ENCODE measurements at places on chromosomes 1 and 21. TPM values are rescaled to one million over a fixed set of nuclear protein-coding genes. Genes with fewer than 3 reads are reported as not detected.
A peak's percentile ranks its signal among the peaks of the same experiment; 100 is the strongest.

- H3K27ac ChIP-seq, result peak overlapping the region; percentile 76
- H3K4me1 ChIP-seq, result peaks cover 22% of the 10 kb centered on the region
- no peak for DNase-seq
- no peaks in the 10 kb centered on the region for H3K36me3 ChIP-seq
- no peaks in the 10 kb centered on the region for H3K27me3 ChIP-seq
These were observed 52.7 kb upstream of the WASF2 start for GRCh38 chr1:27542463-27543273.

GRCh38 chr1:213984387-213985208 is 3.2 kb upstream of the PROX1 start:
- H3K4me1 ChIP-seq, result peaks cover 59% of the 10 kb centered on the region
- H3K4me3 ChIP-seq, result peak overlapping the region; percentile 80
- no peaks in the 10 kb centered on the region for H3K36me3 ChIP-seq
- no peak overlapping the region for H3K27ac ChIP-seq
- DNase-seq, result peak; percentile 86

GRCh38 chr1:86957221-86957620 is 42.8 kb downstream of the HS2ST1 start:
- no peaks in the 10 kb centered on the region for H3K36me3 ChIP-seq
- H3K4me1 ChIP-seq, result no peaks in the 10 kb centered on the region
- no peaks in the 10 kb centered on the region for H3K27me3 ChIP-seq
- no peak for DNase-seq

DNA sequence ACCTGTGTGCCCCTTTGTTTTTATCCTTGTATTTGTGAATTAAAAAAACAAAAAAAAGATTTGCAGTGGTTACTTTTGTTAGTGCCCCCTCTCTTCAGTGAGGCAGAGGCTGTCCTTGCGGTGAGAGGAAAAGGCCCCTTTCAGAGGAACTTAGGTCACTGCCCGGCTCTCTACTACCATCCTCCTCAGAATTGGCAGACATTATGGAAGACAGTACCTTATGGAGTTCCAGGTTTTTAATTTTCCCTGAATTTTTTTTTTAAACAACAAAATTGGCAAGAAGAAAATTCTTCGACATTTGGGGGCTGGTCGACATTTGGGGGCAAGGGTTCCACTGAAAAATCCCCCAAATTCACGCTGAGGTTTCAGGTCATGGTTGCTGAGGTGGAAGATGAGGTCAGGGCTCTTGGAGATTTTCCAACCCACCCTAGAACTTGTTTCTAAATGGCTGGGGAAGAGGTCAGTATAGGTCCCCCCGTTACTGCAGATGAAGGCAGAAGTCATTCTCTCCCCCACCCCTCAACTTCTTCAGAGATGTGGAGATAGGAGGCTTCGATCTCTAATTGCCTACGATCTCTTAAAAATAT is 5.3 kb downstream of the RXFP4 start:
- peak overlapping the region; percentile 80 for H3K27ac ChIP-seq
- peaks cover 29% of the 10 kb centered on the region for H3K36me3 ChIP-seq
- no peak for DNase-seq

DNA sequence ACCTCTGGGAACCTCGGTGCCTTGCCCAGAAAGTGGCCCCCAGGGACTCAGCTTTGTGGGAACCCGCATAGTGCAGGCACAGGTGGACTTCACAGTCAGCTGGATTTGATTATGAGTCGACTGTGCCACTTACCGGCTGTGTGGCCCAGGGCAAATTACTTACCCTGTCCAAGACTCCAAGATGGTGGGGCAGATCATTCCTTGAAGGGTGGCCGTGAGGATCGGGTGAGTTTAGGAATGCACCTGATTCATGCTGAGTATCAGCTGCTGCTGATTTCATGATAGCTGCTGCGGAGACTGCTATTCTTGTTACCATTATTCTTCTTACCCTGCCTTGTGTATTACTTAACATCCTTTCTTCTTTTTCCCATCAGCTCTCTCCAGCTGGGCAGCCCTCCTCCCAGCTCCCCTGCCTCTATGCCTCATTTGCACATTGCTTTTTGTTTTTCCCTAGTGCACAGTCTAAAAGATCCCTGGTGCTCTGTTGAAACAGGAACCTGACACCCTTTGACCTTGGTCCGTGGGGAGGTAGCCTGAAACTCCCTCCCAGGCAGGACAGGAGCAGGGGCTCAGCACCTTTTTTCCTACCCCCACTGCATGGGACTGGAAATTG is 40.5 kb upstream of the FHAD1 start:
- H3K4me1 ChIP-seq, result peaks cover 29% of the 10 kb centered on the region
- H3K36me3 ChIP-seq, result no peaks in the 10 kb centered on the region
- H3K27me3 ChIP-seq, result no peaks in the 10 kb centered on the region

DNA sequence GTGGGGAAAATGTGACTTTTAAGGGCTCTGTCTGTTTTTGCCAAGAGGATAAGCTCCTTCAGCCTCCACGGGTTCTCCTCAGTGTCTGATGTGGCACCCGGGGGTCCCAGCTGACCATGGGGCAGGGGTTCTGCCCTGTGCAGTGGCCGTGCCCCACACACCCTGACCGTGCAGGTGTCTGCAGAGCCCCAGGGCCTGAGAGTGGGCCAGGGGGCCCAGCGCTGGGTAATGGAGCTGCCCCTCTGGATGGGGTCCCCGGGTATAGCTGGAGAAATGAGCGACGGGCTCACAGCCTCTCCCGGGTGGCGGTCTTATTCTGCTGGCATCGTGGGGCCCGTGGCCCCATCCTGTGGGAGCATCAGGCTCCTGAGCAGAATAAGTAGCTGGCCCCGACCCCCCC is 2.9 kb upstream of the PFKL start:
- no peaks in the 10 kb centered on the region for H3K4me1 ChIP-seq
- peaks cover 10% of the 10 kb centered on the region for H3K27me3 ChIP-seq
- no peak overlapping the region for H3K27ac ChIP-seq
- DNase-seq, result no peak
- no peak overlapping the region for H3K4me3 ChIP-seq

- no peak overlapping the region for H3K4me3 ChIP-seq
- no peaks in the 10 kb centered on the region for H3K4me1 ChIP-seq
- no peak overlapping the region for H3K27ac ChIP-seq
These were observed 14.4 kb upstream of the PPP1R15B start for GRCh38 chr1:204426035-204426436.

GRCh38 chr1:168504064-168504837 is 39.5 kb downstream of the XCL2 start:
- H3K36me3 ChIP-seq, result no peaks in the 10 kb centered on the region
- no peaks in the 10 kb centered on the region for H3K27me3 ChIP-seq
- DNase-seq, result no peak
- H3K27ac ChIP-seq, result no peak overlapping the region

DNA sequence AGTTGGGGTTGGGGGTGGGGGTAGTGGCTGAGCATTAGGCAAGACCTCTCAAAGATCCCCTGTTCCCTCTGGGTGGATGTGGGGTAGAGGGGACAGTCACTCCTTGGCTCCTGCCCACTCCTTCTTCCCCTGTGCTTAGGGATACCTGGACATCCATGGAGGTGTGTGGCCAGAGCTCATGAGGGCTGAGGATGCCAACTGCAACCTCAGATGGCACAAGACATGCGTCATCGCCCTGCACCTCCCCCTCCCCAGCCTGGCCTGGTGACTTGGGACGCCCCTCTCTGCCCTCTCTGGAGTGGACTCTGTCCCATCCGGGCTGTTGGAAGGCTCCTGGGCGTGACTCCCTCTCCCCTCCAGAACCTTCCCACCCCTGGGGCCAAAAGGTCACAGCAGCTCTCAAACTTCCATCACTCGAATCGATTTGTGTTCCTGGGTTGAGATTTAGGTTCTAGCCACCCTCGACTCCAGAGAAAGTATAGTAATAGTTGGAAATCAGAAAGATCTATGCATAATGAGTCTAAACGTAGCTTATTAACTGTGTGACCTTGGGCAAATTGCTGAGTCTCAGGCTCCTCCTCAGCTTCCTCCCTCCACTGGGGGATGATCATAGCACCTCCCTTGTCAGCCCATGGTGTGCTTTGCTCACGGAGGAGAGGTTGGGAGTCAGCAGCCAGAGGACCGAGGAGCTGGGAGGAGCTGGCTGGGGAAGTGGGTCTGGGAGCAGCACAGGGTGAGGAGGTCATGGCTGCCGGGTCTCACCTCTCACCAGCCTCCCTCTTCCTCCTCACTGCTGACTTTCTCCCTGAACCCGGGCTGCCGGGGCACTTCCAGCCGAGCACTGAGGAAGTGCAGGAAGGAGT is 2.2 kb upstream of the PTPN7 start:
- no peak for DNase-seq
- H3K4me3 ChIP-seq, result no peak overlapping the region
- no peak overlapping the region for H3K27ac ChIP-seq
- peaks cover 14% of the 10 kb centered on the region for H3K4me1 ChIP-seq
- no peaks in the 10 kb centered on the region for H3K36me3 ChIP-seq

DNA sequence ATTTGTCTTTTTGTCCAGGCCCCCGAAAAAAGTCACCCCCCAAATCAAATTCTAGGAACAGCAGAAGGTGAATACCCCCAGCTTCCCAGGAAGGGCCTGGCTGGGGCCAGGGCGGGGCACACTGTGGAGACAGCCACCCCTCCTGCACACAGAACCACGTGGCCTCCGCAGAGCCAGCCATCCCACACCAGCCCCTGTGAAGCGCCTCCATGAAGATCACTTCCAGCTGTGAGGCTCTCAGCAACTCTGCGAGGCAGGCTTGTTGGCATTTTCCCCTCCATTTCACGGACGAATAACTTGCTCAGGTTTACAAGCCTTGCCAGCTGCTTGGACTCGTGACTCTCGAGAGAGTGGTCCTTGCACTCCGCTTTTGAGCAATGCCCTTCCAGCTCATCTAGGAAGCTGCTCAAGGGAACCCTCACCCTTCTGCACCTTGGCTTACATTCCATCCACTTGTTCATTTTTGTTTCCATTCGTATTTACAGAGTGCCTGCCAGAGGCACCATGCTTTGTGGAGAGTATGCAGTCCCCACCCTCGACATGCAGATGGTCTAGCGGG is 48.2 kb downstream of the SYT6 start:
- H3K36me3 ChIP-seq, result peaks cover 24% of the 10 kb centered on the region
- DNase-seq, result peak; percentile 36
- no peak overlapping the region for H3K27ac ChIP-seq
- H3K4me1 ChIP-seq, result peaks cover 10% of the 10 kb centered on the region
- no peaks in the 10 kb centered on the region for H3K27me3 ChIP-seq
- H3K4me3 ChIP-seq, result no peak overlapping the region

- no peak overlapping the region for H3K27ac ChIP-seq
- H3K27me3 ChIP-seq, result no peaks in the 10 kb centered on the region
- no peaks in the 10 kb centered on the region for H3K4me1 ChIP-seq
- H3K36me3 ChIP-seq, result no peaks in the 10 kb centered on the region
These were observed 459.1 kb downstream of the DPYD start for GRCh38 chr1:97461782-97462181.

GRCh38 chr1:165992533-165992932 is 165.1 kb downstream of the UCK2 start:
- DNase-seq, result no peak
- H3K4me3 ChIP-seq, result no peak overlapping the region
- H3K27ac ChIP-seq, result no peak overlapping the region
- H3K27me3 ChIP-seq, result no peaks in the 10 kb centered on the region

DNA sequence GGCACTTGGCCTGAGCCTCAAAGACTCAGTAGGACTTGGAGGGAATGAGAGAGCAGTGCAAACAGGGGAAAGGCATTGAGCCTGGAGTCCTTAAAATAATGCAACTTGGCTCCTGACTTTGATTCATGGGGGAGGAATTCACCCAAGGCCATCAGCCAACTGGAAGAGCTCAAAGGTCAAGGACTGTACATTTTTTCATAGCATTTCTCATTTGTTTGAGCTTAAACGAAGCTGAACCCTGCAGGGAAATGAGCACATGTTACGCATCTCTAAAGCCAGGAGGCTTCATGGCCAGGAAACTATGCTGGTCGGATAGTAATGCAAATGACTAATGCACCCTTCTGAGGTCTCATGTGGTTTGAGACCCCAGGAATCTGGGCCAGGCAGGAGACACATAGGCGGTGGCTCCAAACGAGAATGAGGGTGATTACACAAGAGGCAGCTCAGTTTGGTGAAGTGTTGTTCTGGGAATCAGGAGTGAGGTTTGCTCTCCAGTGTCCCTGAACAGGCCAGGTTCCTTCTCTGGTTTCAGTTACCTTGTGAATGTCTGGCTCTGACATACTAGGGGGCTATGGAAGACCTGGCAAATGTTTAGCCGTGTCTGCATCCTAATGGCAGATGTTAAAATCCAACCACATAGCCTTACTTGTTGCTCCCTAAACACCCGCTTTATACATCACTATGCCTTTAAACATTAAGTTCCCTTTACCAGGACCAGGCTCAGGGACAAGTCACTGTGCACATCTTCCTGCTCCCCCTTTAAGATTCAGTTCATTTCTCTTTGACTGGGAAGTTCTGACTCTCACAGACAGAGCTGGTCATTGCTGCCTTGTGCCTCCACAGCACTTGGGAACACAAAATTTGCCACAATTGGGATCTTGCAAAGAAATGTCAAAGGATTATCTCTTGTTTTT is 503.9 kb upstream of the USP24 start:
- H3K4me3 ChIP-seq, result no peak overlapping the region
- H3K27me3 ChIP-seq, result no peaks in the 10 kb centered on the region
- peak; percentile 11 for DNase-seq
- H3K4me1 ChIP-seq, result peaks cover 27% of the 10 kb centered on the region

- no peak overlapping the region for H3K27ac ChIP-seq
- no peak for DNase-seq
- H3K4me3 ChIP-seq, result no peak overlapping the region
- no peaks in the 10 kb centered on the region for H3K36me3 ChIP-seq
These were observed 42.0 kb downstream of the STUM start for GRCh38 chr1:226590614-226591013.

DNA sequence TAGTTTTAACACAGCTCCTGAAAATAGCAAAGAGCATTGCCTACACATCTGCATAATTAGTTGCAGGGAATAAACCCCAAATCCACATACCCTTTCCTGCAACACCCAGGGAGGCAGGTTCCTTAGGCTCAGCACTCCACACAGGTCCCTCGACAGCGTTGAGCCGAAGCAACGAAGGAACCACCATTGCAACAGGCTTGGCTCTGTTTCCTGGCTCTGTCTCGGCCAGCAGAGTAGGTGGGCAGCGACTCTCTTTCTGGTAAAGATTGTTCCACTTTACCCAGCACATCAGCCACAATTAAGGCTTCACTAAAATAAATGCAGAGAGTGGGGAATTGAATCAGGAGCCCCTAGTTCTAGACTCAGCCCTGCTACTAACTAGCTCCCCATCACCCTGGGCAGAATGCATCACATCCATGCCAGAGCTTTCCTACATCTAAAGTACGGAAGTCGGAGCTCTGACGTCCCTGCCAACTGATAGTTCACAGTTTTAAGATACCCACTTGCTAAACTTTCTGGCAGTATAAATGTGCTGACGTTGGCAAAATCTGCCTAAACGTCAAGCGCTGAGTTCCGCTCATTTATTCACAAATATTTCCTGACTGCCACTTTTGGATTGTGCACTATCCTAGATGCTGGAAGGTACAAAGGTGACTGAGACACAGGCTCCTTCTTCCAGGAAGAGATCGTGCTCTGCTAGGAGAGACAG is 79.0 kb upstream of the COA6 start:
- no peak overlapping the region for H3K27ac ChIP-seq
- no peaks in the 10 kb centered on the region for H3K4me1 ChIP-seq
- H3K27me3 ChIP-seq, result no peaks in the 10 kb centered on the region
- H3K36me3 ChIP-seq, result no peaks in the 10 kb centered on the region
- no peak for DNase-seq

Gene DRAXIN
- 7.4 TPM for polyA plus RNA-seq

Gene CFAP107
- not detected for polyA plus RNA-seq

Gene SHISA4
- 5.4 TPM for polyA plus RNA-seq

Gene YBX1
- polyA plus RNA-seq, result 1,488 TPM

Gene RXRG
- not detected for polyA plus RNA-seq
